Omental fat pad (tissue), 4 donors: ENCODE measurements at places on chromosomes 2 and 18.

DNA sequence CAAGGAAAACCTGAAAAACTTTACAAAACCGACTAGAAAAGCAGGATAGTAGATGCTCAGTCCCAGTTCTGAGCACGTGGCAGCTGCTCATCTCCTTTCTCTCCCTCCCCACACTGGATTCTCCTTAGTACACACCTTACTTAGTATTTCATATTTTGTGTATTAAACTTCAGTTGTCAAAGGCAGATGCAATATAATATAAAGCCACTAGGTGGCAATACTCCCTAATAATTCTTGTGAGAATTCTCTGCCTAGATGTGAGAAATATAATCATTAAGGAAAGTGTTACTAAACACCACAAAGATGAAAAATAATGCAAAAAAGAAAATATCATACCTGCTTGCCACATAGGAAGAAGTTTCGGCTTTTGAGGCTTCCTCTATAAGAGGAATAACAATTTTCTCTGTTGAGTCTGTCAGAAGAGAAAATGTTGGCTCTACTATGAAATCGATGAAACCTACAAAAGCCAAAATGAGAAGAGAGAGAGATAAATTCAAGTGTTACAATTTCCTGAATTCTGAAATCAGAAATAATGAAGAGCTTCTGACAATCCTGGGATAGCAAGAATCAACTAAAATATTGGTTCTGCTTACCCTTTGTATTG, 200.6 kb downstream of the PPP1R1C start:
- DNase-seq, result no peak

DNA sequence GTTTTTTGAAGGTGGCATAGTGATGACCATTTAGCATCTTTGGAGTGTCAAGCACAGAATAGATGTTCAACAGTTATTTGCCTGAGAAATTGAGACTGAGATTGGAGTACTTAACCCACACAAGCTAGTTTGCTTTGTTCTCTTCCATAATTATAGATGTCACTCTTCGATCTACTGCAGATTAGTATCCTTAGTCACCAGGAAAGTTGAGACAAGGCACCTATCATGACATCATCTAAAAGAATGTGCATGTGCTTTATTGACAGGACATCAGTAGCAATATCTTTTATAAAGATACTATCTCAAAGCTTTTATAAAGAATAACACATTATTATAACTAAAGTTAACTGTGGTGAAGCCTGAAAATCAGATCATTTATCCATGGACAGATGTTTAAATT, 6.4 kb downstream of the VRK2 start:
- no peak for DNase-seq

DNA sequence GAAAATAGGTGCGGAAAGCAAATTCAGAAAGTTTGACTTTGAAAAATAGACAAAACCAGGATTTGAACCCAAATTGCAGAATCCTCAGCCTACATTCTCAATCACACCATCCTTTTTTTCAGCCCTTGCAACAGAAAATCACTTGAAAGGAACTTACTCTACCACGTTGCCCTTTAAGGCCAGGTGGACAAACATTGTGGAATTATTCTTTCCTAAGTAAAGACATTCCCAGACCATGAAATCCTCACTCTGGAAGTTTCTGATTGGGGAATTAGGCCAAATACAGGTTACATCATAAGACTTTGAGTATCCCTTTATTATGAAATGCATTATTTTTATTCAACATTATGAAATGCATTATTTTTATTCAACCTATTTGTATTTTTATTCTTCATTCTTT, 259.4 kb downstream of the RAD51AP2 start:
- no peak for DNase-seq

GRCh38 chr2:26184555-26185303, 11.8 kb downstream of the GAREM2 start:
- no peak for DNase-seq

DNA sequence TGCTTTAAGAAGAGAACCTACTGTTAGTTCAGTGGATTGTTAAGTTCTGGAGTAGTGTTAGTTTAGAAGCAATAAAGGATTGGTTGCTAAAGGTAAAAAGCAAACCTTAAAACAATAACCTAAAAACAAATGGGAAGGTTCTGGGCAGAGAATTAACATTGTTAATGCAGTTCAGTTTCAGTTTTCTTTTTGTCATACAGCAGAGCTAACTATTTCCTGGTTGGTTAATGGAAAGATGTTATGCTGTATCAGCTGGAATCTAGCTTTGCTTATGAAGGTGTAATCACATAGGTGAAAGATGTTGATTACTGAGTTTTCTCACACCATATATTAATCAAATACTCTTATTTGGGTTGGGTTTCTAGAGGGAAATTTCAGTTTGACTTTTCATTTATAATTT, 23.8 kb downstream of the SMAD4 start:
- DNase-seq, result no peak

GRCh38 chr2:14861181-14861580, 228.7 kb downstream of the LRATD1 start:
- no peak for DNase-seq

GRCh38 chr2:193847991-193848390, 1653.3 kb upstream of the TMEFF2 start:
- no peak for DNase-seq

- no peak for DNase-seq
Measured at GRCh38 chr2:107282135-107282534, 396.2 kb upstream of the ST6GAL2 start.

GRCh38 chr2:44555700-44556099, 194.0 kb downstream of the CAMKMT start:
- DNase-seq, result no peak

DNA sequence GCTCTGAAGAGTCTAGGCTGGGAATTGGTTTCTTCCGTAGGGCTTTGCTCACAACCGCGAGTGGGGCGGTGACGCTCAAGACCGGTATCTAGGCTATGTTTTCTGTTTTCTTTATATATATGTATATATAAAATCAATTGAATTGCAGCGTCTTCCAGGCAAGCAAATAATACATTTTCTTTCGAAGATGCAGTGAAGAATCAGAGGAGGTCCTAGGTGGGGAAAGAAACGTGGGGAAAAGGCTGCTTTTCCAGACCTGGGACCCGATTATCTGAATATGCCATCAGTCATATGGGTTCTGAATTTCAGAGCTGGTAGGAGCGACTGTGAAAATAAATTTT, 714 bp upstream of the SCN9A start:
- no peak for DNase-seq

GRCh38 chr2:126769118-126769517, 113.2 kb downstream of the GYPC start:
- DNase-seq, result no peak

DNA sequence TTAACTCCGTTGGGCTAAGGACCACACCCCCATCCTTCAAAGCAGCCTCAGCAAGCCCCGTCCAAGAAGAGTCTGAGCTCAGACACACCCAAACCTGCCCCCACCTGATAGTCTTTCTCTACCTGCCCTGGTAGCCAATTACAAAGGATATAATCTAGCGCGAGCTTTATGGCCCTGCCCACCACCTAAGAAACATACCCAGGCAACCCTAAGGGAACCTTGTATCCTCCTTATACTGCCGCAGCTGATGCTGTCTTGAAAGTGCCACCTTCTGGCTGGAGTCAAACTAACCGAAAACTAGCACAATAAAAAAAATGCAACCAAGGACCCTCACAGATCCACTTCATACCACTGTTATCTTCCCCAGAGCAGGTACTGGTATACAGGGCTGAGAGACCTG, 628.3 kb upstream of the REG3G start:
- DNase-seq, result no peak

- no peak for DNase-seq
Measured at GRCh38 chr2:42072349-42073118, 24.7 kb downstream of the PKDCC start.

- no peak for DNase-seq
Measured at GRCh38 chr2:169663247-169663646, 31.0 kb downstream of the CFAP210 start.

DNA sequence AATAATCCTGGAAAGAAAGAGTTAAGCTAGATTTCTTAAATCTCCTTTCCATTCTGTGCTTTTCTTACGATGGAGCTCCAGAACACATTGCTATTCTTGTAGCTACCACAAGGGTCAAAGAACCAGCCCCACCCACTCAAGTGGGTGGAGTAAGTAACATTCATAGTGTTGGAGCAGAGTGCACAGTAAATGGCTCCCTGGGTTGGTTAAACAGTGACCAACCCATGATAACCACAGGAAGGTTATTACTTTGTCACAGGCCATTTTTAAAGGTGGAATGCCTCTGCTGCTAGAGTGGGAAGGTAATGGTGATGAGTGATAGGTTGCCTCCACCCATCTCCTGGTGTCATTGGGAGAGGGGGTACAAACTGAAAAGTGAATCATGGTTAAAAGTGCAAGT, 13.9 kb downstream of the ARPC2 start:
- no peak for DNase-seq

DNA sequence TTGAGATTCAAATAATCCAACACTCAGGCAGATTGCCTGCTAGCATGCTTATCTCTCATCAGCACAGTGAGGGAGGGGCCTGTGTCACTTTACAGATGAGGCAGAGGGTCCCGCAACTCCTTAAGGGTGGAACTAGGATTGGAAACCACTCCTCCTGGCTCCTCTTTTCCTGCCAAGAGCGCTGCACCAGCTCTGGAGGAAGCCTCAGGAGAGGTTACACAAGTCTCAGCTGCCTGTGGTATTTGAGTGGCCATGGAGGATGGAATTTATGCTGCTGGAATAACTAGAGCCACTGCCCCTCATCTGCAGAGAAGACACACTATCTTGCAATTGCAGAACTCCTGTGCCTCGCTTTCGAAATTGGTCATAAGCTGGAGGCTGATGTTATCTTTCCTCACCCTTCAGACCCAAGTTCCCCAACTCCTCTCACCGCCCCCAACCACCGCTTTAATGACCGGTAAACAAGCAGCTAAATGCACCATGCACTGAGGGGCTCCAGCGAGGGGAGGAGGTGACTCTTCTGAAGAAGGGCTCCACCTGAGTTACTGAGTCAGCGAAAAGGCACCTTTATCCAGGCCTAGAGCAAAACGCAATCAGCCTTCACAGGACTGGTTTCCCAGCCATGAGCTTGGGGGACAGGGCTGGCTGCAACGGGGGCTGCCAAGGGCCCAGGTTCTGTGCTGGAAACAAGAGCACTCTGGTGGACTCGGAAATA, 245.8 kb downstream of the SOX11 start:
- no peak for DNase-seq

GRCh38 chr2:188068093-188068492, 223.6 kb upstream of the GULP1 start:
- no peak for DNase-seq

GRCh38 chr2:231612109-231612455, 19.4 kb downstream of the TEX44 start:
- no peak for DNase-seq

GRCh38 chr2:10222-10875, 36.0 kb downstream of the FAM110C start:
- no peak for DNase-seq

DNA sequence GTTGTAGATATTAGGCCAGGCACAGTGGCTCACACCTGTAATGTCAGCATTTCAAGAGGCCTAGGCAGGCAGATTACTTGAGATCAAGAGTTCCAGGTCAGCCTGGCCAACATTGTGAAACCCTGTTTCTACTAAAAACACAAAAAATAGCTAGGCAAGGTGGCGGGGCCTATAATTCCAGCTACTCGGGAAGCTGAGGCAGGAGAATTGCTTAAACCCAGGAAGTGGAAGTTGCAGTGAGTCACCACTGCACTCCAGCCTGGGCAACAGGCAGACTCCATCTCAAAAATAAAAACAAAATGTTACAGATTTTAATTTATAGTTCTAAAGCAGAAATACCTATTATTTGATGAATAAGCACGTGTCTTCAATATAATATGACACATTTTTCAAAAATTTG, 65.6 kb upstream of the UBXN4 start:
- DNase-seq, result no peak
